ENCODE measurements at places on chromosomes 3 and 15. TPM values are rescaled to one million over a fixed set of nuclear protein-coding genes. Genes with fewer than 3 reads are reported as not detected.

DNA sequence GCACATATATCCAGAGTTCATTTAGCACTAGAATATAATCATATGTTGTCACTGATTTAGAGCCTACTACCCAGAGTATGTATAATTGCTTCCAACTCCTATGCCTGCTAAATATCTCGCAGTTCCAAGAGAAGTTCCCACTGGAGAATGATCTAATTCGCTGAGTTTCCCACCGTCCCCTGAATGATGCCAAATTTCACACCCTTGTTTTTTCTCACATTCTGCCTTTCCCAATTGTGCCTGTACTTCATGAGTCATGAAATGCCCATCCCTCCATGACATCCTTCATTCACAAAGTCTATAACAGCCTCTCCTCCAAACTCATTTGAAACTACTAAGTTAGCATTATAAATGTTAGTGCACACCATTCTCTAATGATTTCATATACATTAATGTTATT, 177.2 kb downstream of the CBLB start:
- DNase-seq: no peak

GRCh38 chr3:156332304-156332703, 211.9 kb downstream of the KCNAB1 start:
- DNase-seq: peak; percentile 27

GRCh38 chr3:175890066-175890465, 1030.9 kb downstream of the NAALADL2 start:
- no peak for DNase-seq

GRCh38 chr3:193134856-193135255, 106.2 kb upstream of the PLAAT1 start:
- DNase-seq: peak; percentile 78

DNA sequence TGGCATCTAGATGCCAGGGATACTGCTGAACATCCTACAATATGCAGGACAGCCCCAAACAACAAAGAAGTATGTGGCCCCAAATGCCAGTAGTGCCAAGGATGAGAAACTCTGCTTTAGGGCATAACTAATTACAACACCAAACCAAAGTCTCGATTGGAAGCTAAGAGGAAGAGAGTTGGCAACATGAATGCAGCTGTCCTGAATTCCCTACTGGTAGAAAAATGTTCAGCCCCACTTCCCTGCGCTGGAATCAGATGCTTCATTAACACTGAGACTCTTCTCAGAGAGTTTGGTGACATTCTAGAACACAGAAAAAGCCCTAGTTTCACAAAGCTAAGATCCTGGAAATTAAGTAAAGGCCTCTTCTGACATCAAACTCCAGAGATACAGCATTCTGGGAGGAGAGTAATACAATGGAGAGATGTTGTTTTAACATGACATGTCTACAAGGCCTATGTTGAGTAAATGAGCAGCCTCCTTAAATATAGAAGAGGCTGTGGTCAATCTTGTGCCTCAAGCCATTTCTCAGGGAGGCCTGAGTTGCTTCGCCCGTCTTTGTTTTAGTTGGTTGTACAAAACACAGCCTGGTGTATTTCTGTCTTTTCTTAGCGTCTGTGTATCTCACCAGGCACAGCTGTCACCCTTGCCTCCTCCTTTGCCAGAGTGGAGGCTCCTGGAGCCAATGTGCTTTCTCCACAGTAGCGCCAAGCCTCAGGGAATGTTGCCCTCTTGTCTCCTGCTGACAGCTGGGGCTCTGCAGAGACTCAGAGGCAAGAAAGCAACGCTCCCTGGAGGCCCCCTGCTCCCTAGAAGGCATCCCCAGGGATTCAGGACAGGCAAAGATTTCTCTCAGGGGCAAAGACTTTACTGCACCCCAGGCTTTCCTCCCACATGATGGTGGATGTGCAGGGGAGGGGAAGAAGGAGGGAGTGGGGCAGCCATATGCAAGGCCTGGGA, 25.1 kb upstream of the CTNNB1 start:
- DNase-seq: no peak

- DNase-seq: no peak
These were observed 254.8 kb upstream of the TMCO5A start for GRCh38 chr15:37679627-37680026.

DNA sequence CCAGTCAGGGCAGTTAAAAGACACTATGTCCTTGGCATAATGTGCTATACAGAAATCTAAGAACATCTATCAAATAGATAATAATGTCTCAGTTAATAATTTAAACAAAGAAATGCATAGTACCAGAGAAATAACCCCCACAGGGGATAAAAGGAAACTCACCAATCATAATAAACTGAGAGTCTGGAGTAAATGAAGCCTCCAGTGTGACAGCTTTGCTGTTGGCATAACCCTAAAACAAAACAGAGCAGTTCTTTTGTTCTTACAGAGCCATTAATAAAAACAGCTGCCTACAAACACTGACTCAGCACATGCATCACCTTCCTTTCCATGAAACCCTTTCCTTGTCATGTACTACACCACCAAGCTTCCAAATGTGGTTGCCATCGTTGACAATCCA, 13.5 kb downstream of the PPM1M start:
- DNase-seq: no peak

GRCh38 chr3:73559749-73560148, 65.0 kb downstream of the PDZRN3 start:
- no peak for DNase-seq

DNA sequence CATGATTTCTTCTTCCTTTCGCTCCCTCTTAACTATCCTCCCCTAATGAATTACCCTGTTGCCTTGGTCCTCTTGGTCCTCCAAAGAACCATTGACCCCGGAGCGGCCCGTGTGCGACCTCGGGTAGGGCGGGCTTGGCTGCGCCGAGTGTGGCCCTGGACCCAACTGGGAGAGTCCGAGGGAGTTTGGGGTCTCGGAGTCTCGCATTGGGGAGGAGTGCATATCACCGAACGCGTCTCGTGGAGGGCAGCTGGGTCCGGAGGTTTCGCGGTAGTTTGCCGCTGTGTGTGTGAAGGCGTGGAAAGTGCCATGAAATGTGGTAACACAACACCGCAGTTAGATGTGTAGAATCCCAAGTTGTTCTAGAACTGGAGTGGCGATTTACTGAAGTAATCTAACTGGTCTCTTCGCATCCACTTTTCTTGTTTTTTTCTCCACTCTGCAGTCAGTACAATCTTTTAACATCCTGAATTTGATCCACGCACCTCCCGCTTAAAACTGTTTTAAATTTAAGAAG, 363 bp downstream of the GTF2E1 start:
- peak; percentile 62 for DNase-seq

PRC1 gene
- 17.1 TPM for total RNA-seq

TMEM212 gene
- not detected for total RNA-seq

DNA sequence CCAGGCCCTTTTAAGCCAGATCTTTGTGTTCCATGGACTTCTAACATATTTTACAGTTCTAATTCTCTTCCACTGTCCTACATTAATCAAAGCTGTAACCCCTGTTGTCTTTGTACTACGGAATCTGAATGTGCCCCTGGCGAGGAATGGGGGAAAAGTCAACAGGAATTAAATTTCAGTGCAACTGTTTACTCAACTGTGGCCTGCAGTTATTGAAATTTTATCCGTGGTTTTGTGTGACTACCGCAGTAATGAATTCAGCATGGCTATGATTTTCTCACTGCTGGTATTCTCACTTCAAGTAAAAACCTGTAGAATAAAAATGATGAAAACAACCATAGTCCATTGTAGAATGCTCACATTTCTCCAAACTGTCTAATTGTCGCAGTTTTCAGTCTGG, 388.0 kb downstream of the FOXP1 start:
- DNase-seq: peak; percentile 72

- DNase-seq: peak; percentile 31
These were observed 28.0 kb upstream of the HEG1 start for GRCh38 chr3:125083776-125084175.

ITIH4 gene
- total RNA-seq: 3.5 TPM

CFAP100 gene
- total RNA-seq: not detected

- no peak for DNase-seq
These were observed 184.2 kb upstream of the PDZRN3 start for GRCh38 chr3:73808862-73809509.

GRCh38 chr15:39579487-39580116, 1.3 kb upstream of the THBS1 start:
- peak; percentile 81 for DNase-seq

DNA sequence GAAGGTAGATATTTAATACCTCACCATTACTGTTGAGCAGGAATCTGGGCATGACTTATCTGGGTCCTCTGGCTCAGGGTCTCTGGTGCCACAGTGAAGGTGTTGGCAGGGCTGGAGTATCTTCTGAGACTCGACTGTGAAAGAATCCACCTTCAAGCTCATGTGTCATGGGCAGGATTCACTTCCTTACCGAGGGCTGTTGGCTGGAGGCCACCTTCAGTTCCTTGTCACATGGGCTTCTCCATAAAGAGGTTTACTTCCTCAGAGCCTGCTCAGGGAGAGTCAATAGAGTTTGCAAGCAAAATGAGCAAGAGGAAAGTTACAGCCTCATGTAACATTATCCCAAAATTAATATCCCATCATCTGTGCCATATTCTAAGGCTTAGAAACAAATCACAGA, 459.5 kb downstream of the NR2F2 start:
- DNase-seq: no peak

GXYLT2 gene
- 75.1 TPM for total RNA-seq

DNA sequence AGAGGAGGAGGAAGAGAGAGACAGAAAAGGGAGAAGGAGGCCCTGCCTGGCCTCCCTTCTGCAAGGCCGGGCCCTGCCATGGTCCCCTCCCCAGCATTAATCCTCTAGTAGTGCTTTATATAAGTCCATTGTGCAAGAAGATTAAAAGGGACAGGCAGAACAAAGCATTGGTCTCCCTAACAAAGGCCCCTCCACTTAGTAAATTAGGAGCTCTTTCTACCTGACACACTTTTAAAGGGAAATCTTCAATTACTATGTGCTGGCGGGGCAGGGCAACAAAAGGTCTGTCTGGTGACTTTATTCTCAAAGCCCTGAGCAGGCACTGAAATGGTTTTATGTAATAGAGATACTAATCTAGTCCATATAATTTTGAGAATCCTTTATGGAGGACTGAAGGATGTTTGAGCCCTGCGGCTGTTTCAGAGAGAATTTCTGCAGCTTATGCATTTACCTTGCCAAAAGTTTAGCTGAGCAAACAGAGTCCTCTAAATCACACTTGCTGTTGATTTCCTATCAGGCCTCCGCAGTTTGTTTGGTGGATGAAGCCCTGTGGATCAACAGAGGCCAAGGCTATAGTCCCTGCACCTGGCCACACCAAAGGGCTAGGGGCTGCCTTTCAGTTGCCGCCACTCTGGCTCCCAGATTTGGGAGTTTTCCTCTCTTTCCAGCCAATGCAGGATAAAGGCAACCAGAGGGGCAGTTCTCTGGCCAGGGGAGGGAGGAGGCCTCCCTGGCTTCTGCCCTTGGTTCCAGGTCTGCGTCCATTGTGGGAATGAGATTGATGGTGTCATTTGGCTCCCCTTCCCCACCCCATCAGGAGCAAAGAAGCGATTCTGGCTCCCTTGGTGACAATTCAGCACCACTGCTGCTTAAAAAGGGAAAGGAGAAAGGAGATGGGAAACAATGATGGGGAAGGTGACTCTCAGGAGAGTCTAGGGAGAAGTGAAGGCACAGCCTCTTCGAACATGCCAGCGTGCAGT, 148.0 kb downstream of the MEGF11 start:
- no peak for DNase-seq

All from osteoblast (primary cell).